Activated CD4-positive, CD25-positive, alpha-beta regulatory T cell treated with anti-CD3 and anti-CD28 coated beads, Interleukin-2, amount 50 U/mL, for 16 hours (primary cell): ENCODE measurements at places on chromosomes 13 and 19.

- DNase-seq: no peak
Observed at GRCh38 chr19:14943601-14944000, 2.3 kb downstream of the OR7C2 start.

DNA sequence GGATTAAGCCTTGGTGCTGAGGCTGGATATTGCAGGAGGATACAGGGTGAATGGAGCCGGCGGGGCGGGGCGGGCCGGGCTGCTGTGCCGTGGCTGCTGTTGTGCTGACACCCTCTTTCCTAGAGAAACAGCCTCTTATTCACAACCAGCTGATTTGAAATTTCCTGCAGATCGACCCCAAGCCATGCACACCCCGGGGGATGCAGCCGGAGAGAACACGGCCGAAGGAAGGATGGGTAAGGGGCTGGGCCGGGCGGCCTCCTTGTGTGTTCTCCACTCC, 11.1 kb downstream of the DAZAP1 start:
- no peak for DNase-seq

DNA sequence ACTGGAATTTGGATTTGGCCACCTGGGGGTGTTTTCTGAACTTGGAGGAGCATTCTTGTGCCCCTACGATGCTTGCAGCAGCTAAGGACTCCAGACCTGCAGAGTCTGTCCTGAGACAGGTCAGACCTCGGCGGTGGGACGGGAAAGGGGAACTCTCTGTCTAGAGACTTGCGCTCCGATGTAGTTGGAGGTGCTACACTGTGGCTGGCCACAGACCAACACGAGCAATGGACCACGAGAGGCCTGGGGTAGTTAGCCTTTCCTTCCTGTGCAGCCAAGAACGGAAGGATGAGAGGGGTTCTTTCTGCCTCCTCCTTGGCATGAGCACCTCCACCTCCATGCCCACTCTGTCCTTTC, 5.9 kb upstream of the GRAMD1A start:
- DNase-seq: no peak

DNA sequence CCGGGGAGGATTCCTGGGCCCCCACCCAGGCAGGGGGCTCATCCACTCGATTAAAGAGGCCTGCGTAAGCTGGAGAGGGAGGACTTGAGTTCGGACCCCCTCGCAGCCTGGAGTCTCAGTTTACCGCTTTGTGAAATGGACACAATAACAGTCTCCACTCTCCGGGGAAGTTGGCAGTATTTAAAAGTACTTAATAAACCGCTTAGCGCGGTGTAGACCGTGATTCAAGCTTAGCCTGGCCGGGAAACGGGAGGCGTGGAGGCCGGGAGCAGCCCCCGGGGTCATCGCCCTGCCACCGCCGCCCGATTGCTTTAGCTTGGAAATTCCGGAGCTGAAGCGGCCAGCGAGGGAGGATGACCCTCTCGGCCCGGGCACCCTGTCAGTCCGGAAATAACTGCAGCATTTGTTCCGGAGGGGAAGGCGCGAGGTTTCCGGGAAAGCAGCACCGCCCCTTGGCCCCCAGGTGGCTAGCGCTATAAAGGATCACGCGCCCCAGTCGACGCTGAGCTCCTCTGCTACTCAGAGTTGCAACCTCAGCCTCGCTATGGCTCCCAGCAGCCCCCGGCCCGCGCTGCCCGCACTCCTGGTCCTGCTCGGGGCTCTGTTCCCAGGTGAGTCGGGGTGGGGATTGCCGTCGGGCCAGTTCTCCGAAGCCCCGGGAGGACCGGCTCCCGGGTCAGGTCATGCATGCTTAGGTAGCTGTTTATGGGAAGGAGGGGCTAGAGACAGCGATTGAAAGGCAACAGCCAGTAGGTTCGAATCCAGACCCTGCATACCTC, at the start of gene ICAM1:
Gene ICAM1, plus strand, starts transcription at position 505 of the 779 bp plus-strand sequence. Its CDS starts 40 bp downstream, at position 545.
- DNase-seq: peak; percentile 56

DNA sequence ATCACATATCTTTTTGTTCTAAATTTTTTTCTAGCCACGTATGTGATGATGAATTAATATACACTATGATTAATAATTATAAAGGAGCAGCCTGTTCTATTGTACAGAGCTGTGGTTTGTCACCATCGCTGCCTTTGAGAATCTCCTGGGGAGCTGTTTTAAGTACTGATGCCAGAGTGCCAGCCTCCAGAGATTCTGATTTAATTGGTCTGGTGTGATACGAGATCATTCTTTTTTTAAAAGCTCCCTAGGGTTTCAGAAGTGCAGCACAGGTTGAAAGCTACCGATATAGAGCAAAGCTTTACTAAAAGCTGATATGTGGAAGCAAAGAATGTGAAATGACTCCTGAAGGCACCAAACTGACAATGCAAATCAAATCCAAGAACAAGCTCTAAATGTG, 314.7 kb downstream of the ITGBL1 start:
- no peak for DNase-seq

DNA sequence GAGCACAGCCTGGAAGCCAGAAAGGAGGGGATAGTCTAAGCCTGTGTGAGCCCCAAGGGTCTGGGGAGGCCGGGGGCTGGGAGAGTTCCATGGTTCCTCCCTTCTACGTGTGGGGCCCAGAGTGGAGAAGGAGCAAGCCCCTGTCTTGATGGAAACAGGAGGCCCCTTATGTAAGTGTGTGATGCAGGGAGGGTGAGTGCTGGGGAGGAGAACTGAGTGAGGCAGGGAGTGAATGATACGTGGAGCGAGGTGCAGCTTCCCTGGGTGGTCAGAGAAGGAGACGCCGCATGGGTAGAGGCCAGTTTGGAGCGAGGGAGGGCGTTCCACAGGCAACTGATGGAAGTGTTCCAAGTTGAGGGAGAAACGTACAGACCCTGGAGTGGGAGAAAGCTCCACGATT, 16.0 kb downstream of the MAG start:
- DNase-seq: no peak

DNA sequence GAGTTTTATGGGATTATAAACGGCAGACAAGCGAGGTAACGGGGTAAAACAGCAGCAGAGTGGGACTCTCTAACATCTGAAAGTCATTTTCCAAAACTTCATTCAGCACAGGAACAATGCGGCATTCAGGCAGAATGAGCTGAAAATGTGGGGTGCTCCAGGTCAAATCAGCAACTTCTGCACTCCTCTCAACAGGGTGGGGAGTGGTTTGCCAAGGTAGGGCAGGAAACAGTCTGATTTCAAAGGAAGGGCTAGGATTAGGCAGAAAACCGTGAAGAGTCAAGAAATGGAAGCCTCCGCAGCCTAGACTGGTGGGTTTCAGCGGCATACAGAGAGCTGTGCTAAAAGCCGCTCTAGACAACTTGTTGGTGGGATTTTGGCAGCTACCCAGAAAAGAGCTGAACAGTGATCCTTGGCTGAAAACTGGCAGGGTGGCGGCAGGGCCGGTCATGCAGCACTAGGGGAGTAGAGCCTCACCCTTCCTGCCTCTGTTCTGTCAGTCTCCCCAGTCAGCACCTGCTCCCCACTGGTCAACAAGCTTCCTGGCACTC, 154.2 kb upstream of the KLF12 start:
- DNase-seq: no peak

- no peak for DNase-seq
Observed at GRCh38 chr13:114211446-114212157, 23.1 kb upstream of the CDC16 start.

DNA sequence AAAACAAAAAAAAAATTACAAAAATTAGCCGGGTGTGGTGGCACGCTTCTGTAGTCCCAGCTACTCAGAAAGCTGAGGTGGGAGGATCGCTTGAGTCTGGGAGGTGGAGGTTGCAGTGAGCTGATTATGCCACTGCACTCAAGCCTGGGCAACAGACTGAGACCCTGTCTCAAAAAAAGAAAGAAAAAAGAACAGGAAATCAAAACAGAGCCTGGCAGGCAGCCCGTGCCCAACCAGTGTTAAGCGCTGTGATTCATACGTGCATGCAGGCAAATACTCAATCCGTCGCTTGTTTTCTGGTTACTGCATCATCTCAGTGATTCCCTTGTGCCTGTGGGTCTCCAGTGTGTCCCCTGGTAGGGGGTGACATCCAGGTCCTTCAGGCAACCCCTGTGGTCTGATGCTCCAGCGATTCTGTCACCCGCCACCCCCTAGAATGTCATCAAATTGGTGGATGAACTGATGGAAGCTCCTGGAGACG, 18.1 kb downstream of the DDX39A start:
- DNase-seq: no peak
